ENCODE measurements at places on chromosomes 2 and 18. TPM values are rescaled to one million over a fixed set of nuclear protein-coding genes. Genes with fewer than 3 reads are reported as not detected.

Gene PHLPP1
- total RNA-seq: 18.3 TPM

Gene EGR4
- total RNA-seq: 0.15 TPM

Gene ALPI
- total RNA-seq: not detected

Gene CHRND
- not detected for total RNA-seq

Gene GCC2
- total RNA-seq: 47.8 TPM

Gene SERPINB7
- total RNA-seq: not detected

Gene G6PC2
- total RNA-seq: not detected

Gene ASB18
- total RNA-seq: not detected

Gene MZT2B
- total RNA-seq: 399 TPM

Gene TMEM182
- 4.4 TPM for total RNA-seq

Gene CYP27C1
- total RNA-seq: not detected

Gene ABCB11
- total RNA-seq: not detected

Gene NRBP1
- total RNA-seq: 103 TPM

Gene FECH
- 28.2 TPM for total RNA-seq

Gene COL4A3
- not detected for total RNA-seq

Gene MRO
- not detected for total RNA-seq

Gene AMER3
- not detected for total RNA-seq

Gene GTF2A1L
- total RNA-seq: not detected

Gene SLC4A3
- total RNA-seq: not detected

Gene IL1RN
- 1.8 TPM for total RNA-seq

Gene DOK6
- not detected for total RNA-seq

Gene ANKRD44
- total RNA-seq: 210 TPM

Gene ATP6V1B1
- not detected for total RNA-seq

Gene WNT10A
- 0.35 TPM for total RNA-seq

Gene NEU4
- total RNA-seq: not detected

Gene PMAIP1
- total RNA-seq: 54.7 TPM

Gene SRSF7
- total RNA-seq: 378 TPM

Gene UGT1A7
- total RNA-seq: not detected

Gene DYNAP
- not detected for total RNA-seq

Gene LRPPRC
- total RNA-seq: 70.0 TPM

Gene STRN
- total RNA-seq: 30.8 TPM

Gene GAL3ST2
- total RNA-seq: not detected

Gene SULT1C2
- total RNA-seq: not detected

Gene DHRS9
- total RNA-seq: not detected

Gene FASTKD1
- 48.9 TPM for total RNA-seq

Gene RBBP8
- 74.2 TPM for total RNA-seq

Gene REEP1
- total RNA-seq: 0.16 TPM

Gene TUBA3E
- not detected for total RNA-seq

Gene MROH2A
- not detected for total RNA-seq

Gene SERPINB8
- 2.9 TPM for total RNA-seq

Gene MC4R
- not detected for total RNA-seq

Gene CRYGC
- total RNA-seq: not detected

Gene LBX2
- 2.4 TPM for total RNA-seq

Gene OSR1
- not detected for total RNA-seq

Gene SULT1C4
- total RNA-seq: not detected

Gene CABYR
- 1.2 TPM for total RNA-seq

Gene DDX1
- 58.5 TPM for total RNA-seq

Gene C18orf32
- 15.2 TPM for total RNA-seq

Data from activated CD8-positive, alpha-beta memory T cell treated with anti-CD3 and anti-CD28 coated beads, Interleukin-2, amount 10 ng/mL, durations not matched to agents 7 days and 5 days (primary cell).